ENCODE measurements at places on chromosomes 11 and 22.

DNA sequence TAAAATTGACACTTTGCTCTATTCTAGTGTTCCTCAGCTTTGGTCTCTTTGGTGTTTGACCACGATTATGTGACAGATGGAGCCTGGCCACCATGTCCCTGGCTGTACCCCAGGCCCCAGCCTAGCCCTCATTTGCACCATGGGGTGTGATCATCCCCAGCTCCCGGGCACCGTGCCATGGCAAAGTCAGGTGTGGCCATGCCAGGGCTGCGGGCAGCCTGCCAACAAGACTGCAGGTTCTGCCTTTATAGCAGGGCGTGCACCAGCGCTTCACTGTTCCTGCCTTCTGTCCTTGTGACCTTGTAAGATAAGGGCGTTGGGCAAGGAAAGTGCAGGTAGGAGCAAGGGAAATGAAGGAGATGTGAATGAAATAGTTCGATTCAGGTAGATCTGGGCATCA is 22.4 kb upstream of the APOBEC3A start:
- peaks cover 4% of the 10 kb centered on the region for H3K4me1 ChIP-seq
- DNase-seq: no peak
- no peak overlapping the region for H3K4me3 ChIP-seq
- H3K27ac ChIP-seq: no peak overlapping the region

- no peaks in the 10 kb centered on the region for H3K27me3 ChIP-seq
- no peak for DNase-seq
- peaks cover 65% of the 10 kb centered on the region for H3K4me1 ChIP-seq
- H3K36me3 ChIP-seq: no peaks in the 10 kb centered on the region
- H3K27ac ChIP-seq: peak overlapping the region; percentile 4
- H3K4me3 ChIP-seq: no peak overlapping the region
Observed at GRCh38 chr11:75346912-75347647, 4.4 kb downstream of the ARRB1 start.

DNA sequence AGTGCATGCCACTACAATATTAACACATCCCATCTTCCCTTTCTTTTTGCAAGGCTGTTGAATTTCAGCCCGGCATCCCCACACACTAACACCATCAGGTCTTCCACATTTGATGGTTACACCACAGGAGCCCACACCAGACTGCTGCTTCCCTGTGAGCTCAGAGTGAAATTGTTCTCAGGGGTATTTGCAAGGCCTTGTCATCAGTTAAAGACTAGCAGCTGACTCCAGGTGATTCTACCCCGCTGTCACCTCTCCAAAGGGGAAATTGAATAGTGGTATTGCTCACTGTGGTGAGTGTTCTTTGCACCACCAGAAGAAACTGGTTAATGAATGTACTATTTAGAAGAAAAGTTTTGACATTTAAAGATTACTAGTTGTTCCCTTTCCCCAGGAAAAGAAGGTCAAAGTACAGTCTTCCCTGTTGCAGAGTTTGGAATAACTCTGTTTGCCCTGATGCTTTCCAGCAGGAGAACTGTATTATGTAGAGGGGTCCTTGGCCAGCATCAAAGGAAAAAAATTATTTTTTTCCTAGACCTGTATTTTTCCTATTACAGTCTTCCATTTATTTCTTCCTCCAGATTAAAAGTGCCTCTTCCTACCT is 41.9 kb downstream of the BID start:
- H3K4me1 ChIP-seq: peaks cover 22% of the 10 kb centered on the region
- DNase-seq: no peak
- no peak overlapping the region for H3K4me3 ChIP-seq
- H3K36me3 ChIP-seq: peaks cover 4% of the 10 kb centered on the region
- H3K27ac ChIP-seq: peak overlapping the region; percentile 78

DNA sequence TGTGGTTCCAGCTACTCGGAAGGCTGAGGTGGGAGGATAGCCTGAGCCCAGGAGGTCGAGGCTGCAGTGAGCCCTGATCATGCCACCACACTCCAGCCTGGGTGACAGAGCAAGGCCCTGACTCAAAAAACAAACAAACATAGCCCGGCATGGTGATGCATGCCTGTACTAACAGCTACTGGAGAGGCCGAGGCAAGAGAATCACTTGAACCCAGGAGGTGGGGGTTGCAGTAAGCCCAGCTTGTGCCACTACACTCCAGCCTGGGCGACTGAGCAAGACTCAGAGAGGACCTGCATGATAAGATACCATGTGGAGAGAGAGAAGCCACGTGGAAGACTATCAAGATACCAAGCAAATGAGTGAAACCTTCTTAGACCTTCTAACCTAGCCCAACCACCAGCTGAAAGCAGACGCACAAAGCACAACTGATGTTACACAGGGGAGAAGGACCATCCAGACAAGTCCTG is 36.1 kb downstream of the AMBRA1 start:
- DNase-seq: no peak
- H3K4me1 ChIP-seq: peaks cover 86% of the 10 kb centered on the region
- H3K27me3 ChIP-seq: no peaks in the 10 kb centered on the region
- H3K27ac ChIP-seq: no peak overlapping the region
- no peak overlapping the region for H3K4me3 ChIP-seq
- no peaks in the 10 kb centered on the region for H3K36me3 ChIP-seq
